Coronary artery (tissue), 2 donors: ENCODE measurements at places on chromosomes 1 and 21.
A peak's percentile ranks its signal among the peaks of the same experiment; 100 is the strongest.

DNA sequence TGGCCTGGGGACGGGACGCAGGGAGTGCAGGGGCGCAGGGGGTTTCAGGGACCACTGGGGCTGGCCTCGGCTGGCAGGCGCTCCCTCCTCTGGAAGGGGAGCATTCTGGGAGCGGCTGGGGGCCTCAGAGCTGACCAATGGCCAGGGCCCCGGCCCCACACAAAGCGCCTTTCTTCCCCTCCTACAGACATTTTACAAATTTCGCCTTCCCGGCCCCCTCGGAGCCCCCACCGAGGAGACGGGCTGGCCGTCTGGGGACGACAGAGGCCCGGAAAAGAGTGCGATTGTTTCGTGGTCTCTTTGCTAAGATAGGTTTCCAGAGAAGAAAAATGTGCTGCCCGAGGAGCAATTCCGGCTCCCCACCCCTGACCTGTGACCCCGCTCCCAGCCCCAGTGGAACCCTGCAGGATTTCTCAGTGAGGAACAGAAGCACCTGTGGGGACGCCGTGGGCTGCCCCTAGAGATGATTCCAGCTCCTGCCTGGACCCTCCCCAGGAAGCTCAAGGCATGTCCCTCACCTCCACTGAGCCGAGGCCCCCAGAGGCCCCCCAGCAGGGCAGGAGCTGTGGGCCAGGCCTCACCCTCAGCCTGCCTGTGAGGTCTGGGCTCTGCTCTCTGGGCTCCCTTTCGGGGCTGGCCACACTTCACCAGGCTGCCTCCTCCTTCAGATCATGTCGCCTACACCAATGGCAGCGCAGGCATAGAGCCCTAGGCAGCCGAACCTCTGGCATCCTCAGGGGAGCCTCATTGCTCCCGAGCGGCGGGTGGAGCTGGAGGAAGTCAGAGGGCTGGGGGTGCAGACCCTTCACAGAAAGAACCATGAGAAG lies 15.0 kb upstream of the PLEKHG5 start:
- DNase-seq: no peak

- no peak for DNase-seq
These were observed 488.0 kb upstream of the PLXNA2 start for GRCh38 chr1:208731981-208732821.

DNA sequence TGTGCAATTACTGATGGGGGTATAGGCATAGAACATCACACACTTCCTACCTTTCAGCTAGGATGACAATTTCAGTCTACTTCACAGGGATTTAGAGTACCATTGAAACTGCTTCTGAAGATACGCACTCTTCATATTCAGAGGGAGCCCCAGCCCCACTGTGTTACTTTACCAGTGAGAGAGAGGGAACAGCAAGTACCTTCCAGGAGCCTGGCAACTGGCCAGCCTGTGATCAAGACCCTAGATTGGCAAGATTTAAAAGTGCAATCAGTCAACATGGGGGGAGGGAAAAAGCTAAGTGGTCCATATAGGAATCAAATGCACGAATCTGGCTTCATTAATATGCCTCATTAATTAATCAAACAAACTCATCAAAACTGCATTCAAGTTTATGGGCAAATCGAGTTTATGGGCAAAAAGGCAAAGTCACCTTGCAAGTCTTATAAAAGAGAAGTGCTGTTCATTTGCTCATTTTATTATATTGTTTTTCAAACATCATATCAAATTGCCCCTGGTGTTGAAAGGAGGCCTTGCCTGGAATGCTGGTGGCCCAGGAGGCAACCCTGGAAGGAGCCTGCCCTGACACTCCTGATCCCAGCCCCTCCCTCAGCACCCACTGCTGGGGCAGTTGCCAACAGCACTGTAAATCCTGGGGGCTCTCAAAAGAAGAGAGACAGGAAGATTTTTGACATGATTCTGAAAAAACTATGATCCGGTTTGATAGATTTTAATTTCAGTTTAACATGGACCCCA lies 184.9 kb upstream of the DPT start:
- no peak for DNase-seq

- no peak for DNase-seq
These were observed 386.6 kb downstream of the KIF26B start for GRCh38 chr1:245541369-245541768.

DNA sequence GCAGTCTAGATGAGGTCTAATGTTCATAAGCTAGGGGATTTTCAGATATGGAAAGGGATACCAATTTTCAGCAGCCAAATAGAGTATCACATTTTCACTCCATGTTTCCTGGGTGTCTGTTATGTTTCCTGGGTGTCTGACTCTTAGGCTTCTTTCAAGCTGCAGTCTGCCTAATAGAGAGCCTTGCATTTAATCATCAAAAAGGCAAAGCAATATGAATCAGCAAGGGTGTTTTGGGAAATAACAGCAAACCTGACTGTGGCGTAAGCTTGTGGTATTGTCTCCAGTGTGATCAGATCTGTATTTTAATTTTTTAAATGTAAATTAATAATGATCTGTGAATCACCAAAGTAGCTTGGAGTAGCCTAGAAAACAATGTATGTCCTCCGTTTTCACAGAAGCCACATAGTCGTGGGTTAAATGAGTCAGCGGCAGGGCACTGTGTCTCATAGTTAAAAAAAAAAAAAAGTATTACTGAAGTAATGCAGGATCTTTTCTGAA lies 10.4 kb downstream of the LGALS8 start:
- DNase-seq: no peak

DNA sequence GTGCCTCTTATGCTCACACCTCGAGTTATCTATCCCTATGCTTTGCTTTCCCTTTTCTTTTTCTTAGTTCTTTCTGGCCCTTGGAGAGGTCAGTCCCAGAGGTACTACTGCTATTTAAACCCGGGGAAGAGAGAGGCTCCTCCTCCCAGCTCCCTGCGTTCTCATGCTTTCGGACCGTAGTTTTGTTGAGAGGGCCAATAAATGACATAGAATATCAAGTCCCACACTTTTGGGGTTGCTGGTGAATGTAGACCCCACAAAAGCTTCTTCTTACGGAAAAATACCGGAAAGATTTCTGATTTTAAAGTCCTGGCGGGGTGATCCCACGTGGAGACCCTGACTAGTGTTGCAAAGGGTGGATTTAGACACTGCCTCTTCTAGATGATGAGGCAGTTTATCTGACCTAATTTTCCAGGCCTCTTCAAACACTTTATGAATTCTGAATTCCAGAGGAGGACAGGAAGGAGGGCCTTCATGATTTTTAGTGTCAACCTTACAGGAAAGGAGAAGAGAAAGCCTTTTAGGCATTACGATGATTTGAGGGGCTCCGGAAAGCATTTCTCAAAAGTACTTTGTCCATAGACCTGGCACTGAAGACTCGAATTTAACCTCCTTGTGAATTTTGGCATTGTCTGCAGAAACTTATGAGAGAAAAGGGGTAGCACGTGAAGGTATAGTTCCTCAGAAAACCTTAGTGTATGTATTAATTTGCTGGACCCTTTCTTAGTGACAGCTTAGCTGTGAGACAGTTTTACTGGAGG lies 694 bp downstream of the TMEM167B start:
- no peak for DNase-seq

GRCh38 chr1:51526248-51526647 lies 7.2 kb upstream of the EPS15 start:
- DNase-seq: no peak

GRCh38 chr1:36508257-36508656 lies 25.5 kb upstream of the CSF3R start:
- DNase-seq: peak; percentile 31

- no peak for DNase-seq
These were observed 14.1 kb upstream of the DEGS1 start for GRCh38 chr1:224168859-224169380.

GRCh38 chr1:59113876-59114457 lies 182.9 kb upstream of the FGGY start:
- no peak for DNase-seq
